Naive B cell (primary cell): ENCODE measurements at places on chromosomes 16 and 17. TPM values are rescaled to one million over a fixed set of nuclear protein-coding genes. Genes with fewer than 3 reads are reported as not detected.

GRCh38 chr16:11748404-11749254, 6.0 kb upstream of the TXNDC11 start:
- H3K27ac ChIP-seq: no peak overlapping the region
- H3K36me3 ChIP-seq: peaks cover 31% of the 10 kb centered on the region
- H3K4me3 ChIP-seq: no peak overlapping the region
- H3K4me1 ChIP-seq: peaks cover 5% of the 10 kb centered on the region
- DNase-seq: no peak

The NHERF1 gene
- polyA plus RNA-seq: 120 TPM

- no peak overlapping the region for H3K4me3 ChIP-seq
- peaks cover 9% of the 10 kb centered on the region for H3K4me1 ChIP-seq
- H3K36me3 ChIP-seq: no peaks in the 10 kb centered on the region
- DNase-seq: no peak
- no peak overlapping the region for H3K27ac ChIP-seq
Observed at GRCh38 chr16:67865318-67865717, 7.5 kb upstream of the EDC4 start.

The PER1 gene
- 14.2 TPM for polyA plus RNA-seq

The CHMP6 gene
- polyA plus RNA-seq: 48.0 TPM
